ENCODE measurements at places on chromosomes 3 and 15.

- no peak for DNase-seq
Measured at GRCh38 chr3:194623449-194624290, 9.5 kb downstream of the TMEM44 start.

- DNase-seq, result peak; percentile 78
Measured at GRCh38 chr3:71076361-71077002, 507.0 kb downstream of the FOXP1 start.

DNA sequence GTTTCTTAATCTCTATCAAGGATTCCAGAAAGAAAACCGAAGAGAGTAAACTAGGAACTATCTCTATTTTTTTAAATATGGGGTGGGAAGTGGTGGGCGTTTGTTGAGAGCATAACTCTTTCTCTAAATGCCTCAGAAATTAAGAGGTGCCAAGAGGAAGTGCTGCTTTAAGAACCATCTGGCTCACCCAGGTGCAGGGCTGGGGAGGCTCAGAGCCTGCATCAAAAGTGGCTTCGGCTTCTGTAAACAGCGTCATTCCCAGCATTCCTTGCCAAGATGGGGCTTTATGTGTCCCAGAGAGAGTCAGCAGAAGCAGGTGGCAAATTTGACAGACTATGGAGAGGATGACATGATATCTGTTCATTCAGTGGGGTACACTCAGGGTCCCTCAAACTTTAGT, 123.3 kb upstream of the BFSP2 start:
- no peak for DNase-seq

DNA sequence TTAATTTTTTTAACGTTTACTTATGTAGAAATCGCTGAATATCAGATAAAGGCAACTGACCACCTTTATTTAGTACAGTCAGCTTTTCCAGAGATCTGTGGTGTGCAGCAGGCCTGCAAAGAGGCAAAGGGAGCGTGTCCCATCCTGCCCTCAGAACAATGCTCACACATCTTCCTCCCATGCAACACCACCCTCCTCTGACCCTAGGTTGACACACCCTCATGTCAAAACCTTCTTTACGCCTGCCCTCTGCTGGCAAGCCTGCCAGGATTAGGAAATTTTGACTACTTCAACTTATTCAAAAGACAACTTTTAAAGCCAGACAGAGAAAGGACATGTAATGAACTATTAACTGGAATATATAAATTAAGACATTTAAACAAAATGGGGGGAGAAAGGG, 513.7 kb downstream of the FOXP1 start:
- peak; percentile 59 for DNase-seq

DNA sequence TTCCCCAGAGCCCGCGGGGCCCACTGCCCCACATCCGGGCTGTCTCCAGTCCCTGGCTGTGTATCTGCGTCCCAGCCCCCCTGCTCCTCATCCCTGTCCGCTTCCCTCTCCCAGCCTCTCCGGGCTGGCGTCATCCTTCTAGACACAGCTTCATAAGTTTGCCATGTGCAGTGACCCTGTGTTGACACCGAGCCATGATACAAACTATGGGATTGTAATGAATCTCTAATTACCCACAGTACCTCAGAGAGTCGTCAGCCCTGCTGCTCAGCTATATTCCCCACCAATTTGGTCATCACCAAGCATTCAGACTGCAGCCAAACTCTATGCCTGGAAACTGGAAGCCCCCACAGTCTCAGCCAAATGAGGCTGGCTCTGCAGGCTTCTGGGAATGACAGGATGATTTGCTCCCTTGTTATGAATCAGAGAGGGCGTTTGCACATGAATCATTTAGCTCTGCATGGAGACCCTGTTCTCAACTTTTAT, 466.1 kb upstream of the ATP11B start:
- no peak for DNase-seq

DNA sequence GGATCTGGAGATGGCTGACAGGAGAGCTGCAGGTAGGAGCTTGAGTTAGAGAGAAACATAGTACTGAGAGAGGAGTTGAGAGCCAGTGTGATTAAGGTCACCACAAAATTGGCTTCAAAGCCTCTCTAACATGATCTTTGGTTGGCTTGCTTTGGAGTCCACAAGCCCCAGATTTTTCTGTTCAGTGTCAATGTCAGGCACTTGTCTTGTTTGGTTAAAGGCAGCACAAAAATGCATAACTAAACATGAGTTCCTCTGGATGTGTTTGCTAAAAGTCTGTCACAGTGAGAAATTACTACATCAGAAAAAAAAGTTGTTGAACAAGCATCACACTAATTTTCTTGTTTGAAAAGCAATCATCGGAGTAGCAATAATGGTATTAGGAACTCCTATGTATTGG, 440.5 kb downstream of the NTRK3 start:
- no peak for DNase-seq

DNA sequence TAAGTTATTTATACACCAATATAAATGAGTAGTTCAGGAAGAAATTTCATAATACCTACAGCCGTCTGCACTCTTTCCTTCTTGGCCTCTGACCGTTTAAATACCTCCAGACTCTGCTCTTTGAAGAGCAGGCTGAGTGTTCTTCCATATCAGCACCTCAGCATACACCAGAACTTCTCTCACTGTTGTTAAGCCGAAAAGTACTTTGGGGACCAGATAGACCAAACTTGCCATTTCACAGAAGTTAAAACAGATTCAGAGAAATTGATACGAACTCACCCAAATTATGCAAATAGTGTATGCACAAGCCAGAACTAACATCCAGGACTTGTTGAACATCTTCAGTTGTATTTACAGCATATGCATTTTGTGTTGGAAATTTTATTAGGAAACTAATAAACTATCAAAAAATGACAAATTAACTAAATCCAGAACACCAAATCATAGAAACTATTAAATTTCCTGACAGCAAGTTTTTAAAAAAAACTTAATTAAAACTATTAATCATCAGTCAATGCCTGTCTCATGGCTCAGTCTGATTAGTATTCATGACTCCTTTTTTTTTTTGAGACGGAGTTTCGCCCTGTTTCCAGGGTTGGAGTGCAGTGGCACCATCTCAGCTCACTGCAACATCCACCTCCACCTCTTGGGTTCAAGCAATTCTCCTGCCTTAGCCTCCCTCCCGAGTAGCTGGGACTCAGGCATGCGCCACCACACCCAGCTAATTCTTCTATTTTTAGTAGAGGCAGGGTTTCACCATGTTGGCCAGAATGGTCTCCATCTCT, 24.1 kb downstream of the CGGBP1 start:
- DNase-seq, result peak; percentile 53

GRCh38 chr3:179421500-179421899, 29.8 kb downstream of the GNB4 start:
- DNase-seq, result peak; percentile 79

GRCh38 chr3:46845860-46846623, 17.2 kb downstream of the MYL3 start:
- peak; percentile 70 for DNase-seq

DNA sequence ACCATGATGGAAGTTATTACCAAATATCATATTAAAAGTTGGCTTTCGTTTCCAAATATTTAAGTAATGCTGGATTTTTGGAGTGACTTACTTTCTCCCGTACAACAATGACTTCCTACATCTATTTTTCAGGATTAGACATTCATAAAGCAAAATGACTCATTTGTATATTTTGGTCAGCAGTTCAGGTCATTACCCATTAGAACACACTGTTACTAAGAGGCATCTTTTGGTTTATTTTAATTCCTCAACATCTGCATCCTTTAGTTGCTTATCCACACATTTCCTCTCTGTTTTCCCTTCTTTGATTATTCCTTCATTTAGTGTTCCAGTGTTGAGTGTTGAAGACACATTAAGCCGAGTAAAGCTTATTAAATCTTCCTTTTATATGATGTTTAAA, 348.2 kb downstream of the NAALADL2 start:
- DNase-seq, result peak; percentile 43

DNA sequence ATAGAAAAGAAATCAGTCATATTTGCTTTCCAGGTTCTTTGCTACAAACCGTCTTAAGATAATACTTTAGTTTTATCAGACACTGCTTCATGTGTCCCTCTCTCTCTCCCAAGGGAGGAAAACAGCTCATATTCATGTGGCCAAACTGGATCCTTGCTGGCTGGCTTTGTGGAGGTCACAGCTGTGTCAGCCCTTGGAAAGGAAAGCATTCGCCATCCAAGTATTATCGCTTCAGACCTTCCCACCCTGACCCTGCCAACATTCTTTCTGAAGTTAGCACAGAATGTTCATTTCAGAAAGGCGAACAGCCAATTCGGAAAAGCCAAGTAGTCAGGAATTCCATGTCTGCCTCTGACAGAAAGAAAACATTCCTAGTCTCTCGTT, 213.6 kb downstream of the FEZF2 start:
- peak; percentile 73 for DNase-seq

DNA sequence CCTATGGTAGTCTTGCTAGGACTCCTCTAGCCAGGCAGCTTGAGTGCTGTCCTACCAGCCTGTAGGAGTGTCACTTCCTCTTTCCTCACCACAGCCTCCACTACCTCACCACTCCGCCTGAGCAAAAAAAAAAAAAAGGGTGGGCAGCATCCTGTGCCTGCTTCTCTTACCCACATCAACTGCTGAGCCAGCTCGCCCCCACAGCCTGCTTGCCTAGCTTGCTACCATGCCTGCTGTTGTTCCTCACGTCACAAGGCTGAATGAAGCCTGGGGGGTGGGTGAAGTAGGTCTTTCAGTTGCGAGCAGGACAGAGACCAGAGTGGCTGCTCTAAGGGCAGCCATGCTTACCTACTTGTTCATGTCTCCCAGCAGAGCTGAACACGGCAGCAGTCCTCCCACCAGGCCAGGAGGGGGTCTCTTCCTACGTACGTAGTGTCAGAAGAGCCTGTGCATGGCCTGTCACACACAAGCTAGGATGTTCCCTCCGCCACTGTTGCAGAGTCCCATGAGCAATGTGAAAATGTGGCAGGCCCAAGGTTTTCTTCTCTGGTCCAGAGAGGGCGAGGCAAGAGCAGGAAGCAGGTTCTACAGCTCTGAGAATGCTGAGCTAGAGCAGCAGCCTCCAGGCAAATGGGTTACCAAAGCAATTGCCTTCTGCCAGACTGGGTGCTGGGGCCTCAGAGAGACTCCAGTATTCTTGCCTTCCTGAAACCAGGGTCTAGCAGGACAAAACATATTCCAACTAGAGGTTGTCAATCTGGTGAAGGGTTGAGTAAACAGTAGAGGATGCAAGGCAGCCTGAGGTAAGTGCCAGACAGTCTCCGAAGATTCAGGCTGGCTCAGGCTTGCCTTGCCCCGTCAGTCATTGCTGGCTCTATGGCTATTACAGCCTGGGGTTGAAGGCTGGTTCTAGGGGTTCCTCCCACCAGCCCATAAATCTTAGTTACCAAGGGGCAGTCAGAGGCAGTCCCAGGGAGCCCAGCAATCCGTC, 8.1 kb downstream of the PPM1M start:
- DNase-seq, result peak; percentile 24

DNA sequence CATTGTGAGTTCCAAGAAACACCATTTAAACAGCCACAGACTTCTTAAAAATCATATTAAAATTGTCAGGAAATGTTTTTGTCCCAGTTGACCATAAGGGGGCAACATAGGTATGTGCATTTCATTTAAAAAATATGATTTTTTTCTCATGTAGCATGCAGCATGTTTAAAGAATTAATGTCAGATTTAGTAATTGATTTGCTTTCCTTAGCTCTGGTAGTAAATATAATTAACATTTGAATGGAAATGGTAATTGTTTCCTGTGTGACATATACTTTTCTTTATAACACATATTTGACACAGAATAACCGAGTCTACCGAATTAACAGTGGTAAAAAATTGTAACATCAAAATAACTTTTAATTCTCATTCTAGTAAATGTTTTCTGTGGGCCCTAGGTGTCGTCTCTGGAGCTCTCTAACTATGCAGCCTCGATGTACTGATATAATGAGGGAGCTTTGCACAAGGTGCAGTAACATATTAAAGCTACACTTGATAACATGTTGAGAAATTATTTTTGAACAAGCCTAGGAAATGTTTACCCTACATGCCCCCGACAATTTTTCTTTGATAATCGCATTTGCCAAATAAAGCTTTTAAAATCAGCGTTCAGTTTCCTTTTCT, 34.9 kb downstream of the NXPE3 start:
- peak; percentile 65 for DNase-seq

DNA sequence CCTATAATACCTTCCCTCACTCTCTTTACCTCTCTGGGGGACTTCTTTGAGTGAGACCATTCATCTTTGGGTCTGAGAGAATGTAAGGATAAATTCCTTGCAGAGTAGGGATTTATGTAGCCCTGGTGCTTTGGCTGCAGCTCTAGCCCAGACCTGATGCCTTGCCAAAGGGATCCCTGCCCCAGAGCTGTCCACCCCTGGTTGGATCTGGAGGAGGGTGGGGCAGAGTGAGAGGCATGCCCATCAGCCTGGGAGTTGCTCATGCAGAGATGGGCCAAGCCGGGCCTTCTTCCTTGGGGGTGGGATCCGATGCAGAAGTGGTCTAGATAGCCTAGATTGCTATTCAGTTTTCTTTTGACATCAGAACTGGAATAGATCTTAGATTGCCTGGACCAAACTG, 31.5 kb downstream of the RTP1 start:
- no peak for DNase-seq

DNA sequence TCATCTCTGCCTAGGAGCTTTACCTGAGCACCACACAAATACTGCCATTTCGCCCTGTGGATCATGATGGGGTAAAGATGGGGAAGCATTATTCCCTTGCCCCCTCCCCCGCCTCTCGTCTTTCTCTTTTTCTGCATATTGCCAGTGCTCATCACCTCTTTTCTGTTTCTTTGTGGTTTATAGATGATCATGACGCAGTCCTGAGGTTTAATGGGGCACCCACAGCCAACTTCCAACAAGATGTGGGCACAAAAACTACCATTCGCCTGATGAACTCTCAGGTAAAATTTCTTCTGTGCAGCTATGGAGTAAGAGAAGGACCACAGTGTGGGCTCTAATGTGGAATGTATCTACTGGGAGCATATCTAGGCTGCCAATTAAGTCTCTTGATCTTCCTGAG, 88.2 kb downstream of the RPL39L start:
- DNase-seq, result no peak

DNA sequence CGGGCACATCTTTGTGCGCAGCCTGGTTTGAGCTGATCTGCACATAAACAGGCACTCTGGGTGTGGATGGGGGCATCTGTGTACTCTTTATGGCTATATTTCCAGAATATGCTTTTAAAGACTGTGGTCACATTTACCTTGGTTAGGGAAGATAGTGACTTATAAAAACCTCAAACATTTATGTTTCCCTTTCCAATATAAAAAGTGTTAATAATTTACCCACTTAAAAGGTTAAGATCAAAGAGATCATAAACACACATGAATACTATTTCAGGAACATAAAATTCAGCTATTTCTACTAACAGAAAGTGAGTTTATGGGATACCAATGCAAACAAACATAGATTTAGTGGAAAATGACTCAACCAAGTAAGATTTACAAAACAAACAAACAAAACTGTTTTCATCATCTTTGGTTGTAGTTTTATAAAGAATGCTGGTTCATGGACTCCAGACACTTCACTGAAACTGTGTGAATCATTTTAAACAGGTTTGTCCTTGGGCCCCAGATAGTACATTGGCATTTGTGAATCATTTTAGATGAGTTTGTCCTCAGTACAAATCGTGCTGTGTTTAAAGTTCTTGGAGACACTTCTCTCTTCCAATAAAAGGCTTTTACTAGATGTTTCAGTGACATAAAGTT, 253.5 kb upstream of the CTDSPL start:
- no peak for DNase-seq

- DNase-seq, result peak; percentile 5
Measured at GRCh38 chr3:108221393-108221792, 831 bp downstream of the IFT57 start.

Data from choroid plexus epithelial cell (primary cell).